ENCODE measurements at places on chromosomes 6 and 20.

DNA sequence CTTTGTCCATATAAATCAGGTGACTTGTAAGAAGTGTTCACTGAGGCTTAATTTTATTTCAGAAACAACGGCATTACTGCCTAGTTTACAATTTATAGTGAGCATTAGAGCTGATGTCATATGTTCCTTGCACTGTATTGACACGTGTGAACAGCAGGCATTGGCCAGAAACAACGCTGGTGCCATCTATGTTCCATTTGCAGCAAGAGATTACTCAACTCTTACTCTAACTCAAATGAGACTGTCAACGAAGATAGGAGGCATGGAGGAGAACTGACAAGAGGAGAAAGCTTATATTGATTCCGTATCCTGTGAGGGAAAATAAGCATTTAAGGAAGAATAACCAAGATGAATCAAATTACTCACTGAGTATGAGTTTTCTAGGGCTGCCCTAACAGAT lies 48.4 kb downstream of the MTFR2 start:
- no peak for DNase-seq

GRCh38 chr6:47974106-47974505 lies 136.9 kb downstream of the PTCHD4 start:
- DNase-seq: no peak

GRCh38 chr20:56418385-56418861 lies 6.4 kb downstream of the CASS4 start:
- no peak for DNase-seq

DNA sequence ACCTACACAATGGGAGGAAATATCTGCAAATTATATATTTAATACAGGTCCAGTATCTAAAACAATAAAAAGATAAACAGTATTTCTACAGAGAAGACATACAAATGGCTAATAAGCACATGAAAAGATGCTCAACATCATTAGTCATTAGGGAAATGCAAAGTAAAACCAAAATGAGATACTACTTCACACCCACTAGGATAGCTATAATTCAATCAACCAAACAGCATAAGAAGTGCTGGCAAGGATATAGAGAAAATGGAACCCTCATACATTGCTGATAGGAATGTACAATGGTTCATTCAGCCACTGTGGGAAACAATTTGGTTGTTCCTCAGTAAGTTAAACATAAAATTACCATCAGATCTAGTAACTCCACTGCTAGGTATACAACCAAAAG lies 48.7 kb downstream of the NUDT3 start:
- DNase-seq: no peak

- DNase-seq: no peak
Measured at GRCh38 chr6:56091159-56091869, 156.1 kb downstream of the COL21A1 start.

DNA sequence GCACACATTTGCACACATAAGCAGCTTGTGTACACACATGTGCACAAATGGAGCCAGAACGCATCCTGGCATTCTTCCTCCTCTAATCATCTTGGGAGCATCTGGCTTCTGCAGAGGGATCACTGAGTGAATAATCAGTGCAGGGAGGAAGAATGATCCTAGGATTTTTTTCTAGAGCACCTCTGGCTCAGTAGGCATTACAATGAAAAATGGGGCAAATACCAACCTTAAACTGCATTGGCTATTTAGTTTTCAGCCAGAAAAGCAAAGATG lies 205.7 kb upstream of the TCF21 start:
- no peak for DNase-seq

GRCh38 chr6:20292905-20293304 lies 80.6 kb upstream of the MBOAT1 start:
- no peak for DNase-seq

DNA sequence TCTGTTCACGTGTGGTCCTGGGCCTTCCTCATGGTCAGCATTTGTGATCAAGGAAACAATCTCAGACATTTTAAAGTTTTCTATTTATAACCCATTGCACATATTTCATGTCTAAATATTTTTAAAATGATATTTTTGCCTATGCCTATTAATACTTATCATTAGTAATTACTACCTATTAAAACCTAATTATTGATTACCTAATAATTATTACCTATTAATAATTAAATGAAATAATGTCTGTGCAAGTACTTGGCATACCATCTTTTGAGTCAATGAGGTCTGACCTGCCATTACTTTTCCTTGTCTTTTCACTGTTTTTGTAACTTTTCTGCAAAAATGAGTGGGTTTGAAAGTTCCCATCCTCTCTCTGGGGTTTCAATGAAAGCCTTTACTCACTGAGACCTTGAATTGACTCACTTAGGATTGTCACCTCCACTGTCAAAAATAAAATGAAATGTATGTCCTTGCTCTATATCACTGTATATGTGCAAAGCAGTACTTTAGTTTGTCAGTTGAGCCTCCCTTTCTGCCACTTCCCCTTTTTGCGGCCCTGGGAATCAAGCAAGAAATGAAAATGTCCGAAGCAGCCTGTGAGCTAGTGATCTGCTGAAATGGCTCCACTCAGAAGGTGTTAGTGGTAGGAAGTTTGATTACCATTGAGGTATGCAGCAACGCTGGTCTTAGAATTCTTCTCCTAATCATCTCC lies 87.8 kb downstream of the L3MBTL3 start:
- DNase-seq: no peak

DNA sequence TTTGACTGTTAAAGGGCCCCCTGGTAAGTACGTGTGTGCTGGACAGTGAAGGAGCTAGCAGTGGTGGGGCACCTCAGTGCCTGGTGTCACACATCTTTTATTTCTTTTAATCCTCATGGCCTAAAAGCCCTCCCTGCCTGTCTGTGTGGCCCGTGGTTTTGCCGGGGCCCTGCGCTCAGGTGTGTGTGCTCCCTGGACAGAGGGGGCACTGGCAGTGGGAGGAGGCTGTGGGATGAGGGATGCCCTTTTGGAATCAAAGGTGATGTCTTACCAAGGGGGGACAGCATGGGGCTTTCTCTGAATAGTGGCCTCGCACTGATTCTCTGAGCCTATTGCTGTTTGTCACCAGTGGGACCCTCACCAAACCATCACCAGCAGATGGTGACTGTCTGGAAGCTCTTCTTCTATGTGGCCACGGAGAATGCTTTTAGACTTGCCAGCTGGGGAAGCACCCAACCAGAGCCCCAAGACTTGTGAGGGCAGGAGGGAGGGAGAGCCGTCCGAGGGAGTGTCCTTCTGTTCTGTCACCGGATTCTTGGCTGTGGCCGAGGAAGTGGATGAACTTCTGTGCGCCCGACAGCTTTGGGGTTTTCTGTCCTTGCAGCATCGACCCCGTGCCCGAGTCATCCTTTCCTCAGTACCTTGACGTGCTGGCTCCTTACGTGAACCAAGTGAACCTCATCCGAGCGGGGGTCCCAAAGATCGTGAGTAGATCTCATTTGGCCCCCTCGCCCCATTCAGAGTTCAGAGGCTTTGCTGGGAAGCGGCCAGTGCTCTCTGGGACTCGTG lies 18.1 kb downstream of the PNLDC1 start:
- no peak for DNase-seq

GRCh38 chr20:3434232-3434631 lies 26.8 kb upstream of the DNAAF9 start:
- no peak for DNase-seq

DNA sequence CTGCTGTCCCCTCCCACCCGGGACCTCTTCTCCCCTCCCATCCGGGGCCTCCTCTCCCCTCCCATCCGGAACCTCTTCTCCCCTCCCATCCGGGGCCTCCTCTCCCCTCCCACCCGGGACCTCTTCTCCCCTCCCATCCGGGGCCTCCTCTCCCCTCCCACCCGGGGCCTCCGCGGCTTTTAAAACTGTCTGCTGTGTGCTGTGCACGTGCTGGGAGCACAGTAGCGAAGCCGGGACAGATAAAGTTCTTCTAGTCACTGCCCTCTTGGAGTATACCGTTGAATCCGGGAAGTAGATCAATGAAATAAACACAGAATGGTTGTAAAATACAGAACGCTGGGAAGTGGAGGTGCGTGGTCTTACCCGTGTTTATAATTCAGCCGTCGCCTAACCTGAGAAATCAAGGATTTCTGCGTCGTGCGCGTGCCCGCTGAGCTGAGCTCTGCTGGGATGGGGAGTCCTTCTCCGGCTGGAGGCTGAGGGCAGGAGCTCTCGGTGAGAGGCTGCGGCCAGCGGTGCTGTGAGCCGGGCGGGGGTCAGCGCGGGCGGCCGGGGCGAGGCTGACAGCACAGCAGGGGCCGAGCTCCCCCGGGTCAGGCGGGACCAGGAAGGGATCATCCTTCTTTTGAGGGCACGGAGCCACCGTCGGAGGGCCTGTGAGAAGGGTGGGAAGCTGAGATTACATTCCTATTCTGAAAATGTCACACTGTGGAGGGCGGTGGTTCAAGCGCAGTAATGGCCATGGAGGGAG lies 19.6 kb upstream of the KIF25 start:
- DNase-seq: no peak

DNA sequence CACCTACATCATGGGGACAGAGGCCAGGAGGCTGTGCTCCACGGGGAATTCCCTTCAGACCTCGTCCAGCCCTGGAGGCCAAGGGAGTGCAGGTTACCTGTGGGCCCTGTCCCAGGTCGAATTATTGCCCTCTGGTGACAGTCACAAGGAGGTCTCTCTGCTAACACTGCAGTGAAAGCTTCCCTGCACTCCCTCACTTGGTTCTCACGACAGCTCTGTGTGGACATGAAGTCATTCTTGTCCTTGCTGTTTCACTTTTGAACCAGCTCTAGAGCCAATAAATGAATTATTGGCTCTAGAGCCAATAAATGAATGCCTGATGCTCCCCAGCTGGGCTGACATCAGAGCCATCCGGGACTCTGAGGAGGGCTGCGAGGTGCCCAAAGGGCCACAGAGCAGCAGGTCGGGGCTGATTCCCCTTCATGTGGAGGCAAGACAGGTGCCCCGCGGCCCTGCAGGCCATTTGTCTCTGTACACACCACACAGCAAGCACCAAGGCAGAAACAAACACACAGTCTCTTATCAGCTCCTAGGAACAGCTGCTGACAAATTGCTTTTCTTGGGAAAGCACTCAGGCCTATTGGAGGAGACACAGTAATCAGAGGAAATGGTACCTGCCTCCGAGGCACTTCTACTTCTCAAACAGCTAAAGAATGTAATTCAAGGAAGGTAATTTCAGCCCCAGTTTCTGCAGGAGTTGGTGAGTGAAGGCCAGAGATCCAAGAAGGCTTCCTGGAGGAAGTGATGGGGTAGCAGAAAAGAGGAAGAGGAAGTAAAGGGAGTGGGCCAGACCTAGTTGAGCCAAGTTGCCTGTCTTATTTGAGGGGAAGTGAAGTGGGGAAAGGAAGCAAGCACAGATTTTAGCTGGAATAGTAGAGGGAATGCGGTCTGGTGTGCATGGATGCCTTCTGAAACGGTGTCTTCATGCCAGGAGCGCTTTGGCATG lies 27.5 kb upstream of the TBXT start:
- no peak for DNase-seq

DNA sequence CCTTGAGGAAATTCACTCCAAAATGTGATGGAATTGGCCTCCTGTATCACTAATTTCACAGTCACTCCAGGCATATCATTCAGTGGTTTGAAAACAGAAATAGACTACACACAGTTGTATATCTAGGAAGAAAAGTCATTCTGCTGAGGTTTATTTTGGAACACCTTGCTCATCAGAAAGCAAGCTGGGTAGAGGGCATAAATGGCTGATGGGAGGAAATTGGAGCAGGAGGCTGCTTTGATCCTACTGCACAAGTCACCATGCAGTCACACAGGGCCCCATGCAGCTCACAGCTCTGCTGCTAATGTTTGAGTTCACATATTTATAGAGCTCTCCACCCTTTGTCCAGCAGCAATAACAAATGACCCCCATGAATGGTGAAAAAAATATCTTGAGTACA lies 12.3 kb downstream of the NHLRC1 start:
- no peak for DNase-seq

- DNase-seq: no peak
Measured at GRCh38 chr6:139448051-139448649, 73.7 kb upstream of the CITED2 start.

Data from adrenal gland (tissue), 19 donors.